ENCODE measurements at places on chromosomes 12 and 14. TPM values are rescaled to one million over a fixed set of nuclear protein-coding genes. Genes with fewer than 3 reads are reported as not detected.

The LTBR gene
- 1.9 TPM for total RNA-seq

The ZNF84 gene
- total RNA-seq, result 11.8 TPM

The BBOF1 gene
- total RNA-seq, result 1.3 TPM

The MMP14 gene
- total RNA-seq, result 1.4 TPM

The PHETA1 gene
- total RNA-seq, result 2.2 TPM

The SMCO2 gene
- total RNA-seq, result not detected

The CCDC196 gene
- not detected for total RNA-seq

GRCh38 chr12:123712780-123713319 lies 697 bp downstream of the ATP6V0A2 start:
- DNase-seq, result no peak
- no peaks in the 10 kb centered on the region for H3K27me3 ChIP-seq
- H3K27ac ChIP-seq, result peak overlapping the region; percentile 89

DNA sequence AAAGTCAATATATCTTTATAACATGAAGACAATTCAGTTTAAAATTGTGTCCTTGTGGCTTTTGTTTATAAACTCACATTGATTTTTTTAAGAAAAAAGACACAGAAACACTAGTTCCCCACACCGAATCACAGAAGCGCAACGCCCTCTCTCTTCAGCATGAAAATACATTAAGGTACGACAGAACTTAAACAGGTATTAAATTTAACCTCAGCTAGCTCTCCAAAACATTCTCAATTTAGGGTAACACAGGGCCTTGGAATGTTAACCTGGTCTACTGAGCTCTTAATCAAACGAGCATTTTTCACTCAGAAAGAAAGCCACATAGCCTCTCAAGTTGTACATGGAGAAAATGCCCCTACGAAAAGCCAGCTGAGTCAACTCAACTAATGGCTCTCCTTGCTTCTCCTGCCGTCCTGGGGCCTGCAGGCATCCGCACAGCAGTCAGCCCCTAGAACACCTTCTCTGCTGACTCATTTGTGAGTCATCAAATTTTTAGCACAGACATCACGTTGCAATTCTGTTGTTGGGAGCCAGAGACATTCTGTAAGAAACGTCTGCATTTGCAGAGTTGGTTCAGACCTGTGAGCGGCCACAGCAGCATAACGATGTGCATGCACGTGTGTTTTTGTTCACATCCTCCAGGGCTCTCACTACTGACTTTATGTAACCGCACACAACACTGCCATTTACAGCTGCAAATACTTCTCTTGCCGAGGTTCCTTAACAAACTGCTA lies 141.6 kb downstream of the ITPR2 start:
- no peak for DNase-seq
- H3K4me3 ChIP-seq, result no peak overlapping the region
- peaks cover 26% of the 10 kb centered on the region for H3K36me3 ChIP-seq
- no peak overlapping the region for H3K27ac ChIP-seq
- no peaks in the 10 kb centered on the region for H3K4me1 ChIP-seq
- no peaks in the 10 kb centered on the region for H3K27me3 ChIP-seq

- H3K27ac ChIP-seq, result no peak overlapping the region
- H3K36me3 ChIP-seq, result no peaks in the 10 kb centered on the region
- DNase-seq, result no peak
- H3K4me1 ChIP-seq, result peaks cover 6% of the 10 kb centered on the region
- peaks cover 3% of the 10 kb centered on the region for H3K27me3 ChIP-seq
Observed at GRCh38 chr12:46677749-46678148, 148.0 kb downstream of the SLC38A4 start.

DNA sequence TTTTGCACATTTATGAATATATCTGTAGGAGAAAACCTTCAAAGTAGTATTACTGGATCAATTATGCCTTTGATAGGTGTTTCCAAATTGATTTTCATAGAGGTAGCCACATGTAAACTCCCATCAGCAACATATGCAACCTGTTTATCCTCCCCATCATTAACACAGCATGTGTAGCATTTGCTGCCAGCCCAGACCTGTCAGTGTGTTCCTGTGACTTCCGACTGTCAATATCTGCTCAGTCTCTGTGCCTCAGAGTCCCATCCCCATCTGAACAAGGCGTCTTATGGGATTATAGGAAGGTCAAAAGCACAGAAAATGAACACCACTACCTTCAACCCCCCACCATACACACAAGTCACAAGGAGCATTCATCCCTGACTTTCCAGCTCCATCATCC lies 9.5 kb upstream of the CAPRIN2 start:
- no peak overlapping the region for H3K27ac ChIP-seq
- no peaks in the 10 kb centered on the region for H3K36me3 ChIP-seq
- no peaks in the 10 kb centered on the region for H3K4me1 ChIP-seq
- H3K27me3 ChIP-seq, result no peaks in the 10 kb centered on the region
- DNase-seq, result no peak

- no peak for DNase-seq
- H3K27ac ChIP-seq, result no peak overlapping the region
- H3K4me3 ChIP-seq, result no peak overlapping the region
- no peaks in the 10 kb centered on the region for H3K36me3 ChIP-seq
- no peaks in the 10 kb centered on the region for H3K27me3 ChIP-seq
Observed at GRCh38 chr14:79552778-79553177, 658.5 kb downstream of the DIO2 start.

GRCh38 chr14:61326847-61327246 lies 5.5 kb downstream of the PRKCH start:
- H3K4me3 ChIP-seq, result peak overlapping the region; percentile 99
- peak overlapping the region; percentile 93 for H3K27ac ChIP-seq
- DNase-seq, result no peak
- peaks cover 64% of the 10 kb centered on the region for H3K4me1 ChIP-seq
- peaks cover 62% of the 10 kb centered on the region for H3K36me3 ChIP-seq
- no peaks in the 10 kb centered on the region for H3K27me3 ChIP-seq

- peaks cover 3% of the 10 kb centered on the region for H3K36me3 ChIP-seq
- peaks cover 7% of the 10 kb centered on the region for H3K27me3 ChIP-seq
- H3K27ac ChIP-seq, result no peak overlapping the region
- no peak for DNase-seq
Observed at GRCh38 chr12:66010787-66011547, 119.6 kb downstream of the LLPH start.

DNA sequence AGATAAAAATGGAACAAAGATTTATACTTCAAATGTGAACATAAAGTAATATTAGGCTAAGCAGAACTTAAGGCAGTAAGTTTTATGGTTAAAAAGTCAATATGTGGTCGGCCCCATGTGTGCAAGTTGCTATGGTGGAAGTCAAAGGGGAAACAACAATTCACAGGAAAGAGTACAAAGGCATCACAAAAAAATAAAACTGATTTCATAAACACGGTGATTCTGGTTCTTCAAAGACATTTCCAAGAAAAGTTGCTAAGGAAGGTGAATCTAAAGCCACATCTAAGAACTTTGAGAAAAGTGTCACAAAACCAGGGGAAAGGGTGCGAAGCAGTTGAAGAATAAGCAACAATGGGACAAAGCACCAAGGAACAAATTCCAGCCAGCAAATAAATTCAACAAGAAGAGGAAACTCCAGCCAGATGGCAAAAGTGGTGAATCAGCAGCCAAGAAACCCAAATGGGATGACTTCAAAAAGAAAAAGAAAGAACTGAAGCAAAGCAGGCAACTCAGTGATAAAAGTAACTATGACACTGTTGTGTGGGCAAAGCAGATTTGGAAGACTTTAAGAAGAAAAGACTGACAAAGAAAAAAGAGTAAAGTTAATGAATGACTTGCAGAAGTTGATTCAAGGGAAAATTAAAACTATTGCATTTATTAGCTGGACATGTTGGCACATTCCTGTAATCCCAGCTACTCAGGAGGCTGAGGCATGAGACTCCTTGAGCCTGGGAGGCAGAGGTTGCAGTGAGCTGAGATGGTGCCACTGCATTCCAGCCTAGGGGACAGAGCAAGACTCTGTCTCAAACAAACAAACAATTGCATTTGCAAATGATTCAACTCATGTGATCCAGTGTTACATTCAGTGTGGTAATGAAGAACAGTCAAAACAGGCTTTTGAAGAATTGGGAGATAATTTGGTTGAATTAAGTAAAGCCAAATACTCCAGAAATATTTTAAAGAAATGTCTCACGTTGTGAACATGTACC lies 19.5 kb downstream of the PTGDR start:
- DNase-seq, result no peak
- peaks cover 31% of the 10 kb centered on the region for H3K4me1 ChIP-seq

- H3K27ac ChIP-seq, result no peak overlapping the region
- DNase-seq, result no peak
- no peak overlapping the region for H3K4me3 ChIP-seq
- no peaks in the 10 kb centered on the region for H3K36me3 ChIP-seq
Observed at GRCh38 chr12:112602150-112602549, 183.4 kb downstream of the PTPN11 start.

DNA sequence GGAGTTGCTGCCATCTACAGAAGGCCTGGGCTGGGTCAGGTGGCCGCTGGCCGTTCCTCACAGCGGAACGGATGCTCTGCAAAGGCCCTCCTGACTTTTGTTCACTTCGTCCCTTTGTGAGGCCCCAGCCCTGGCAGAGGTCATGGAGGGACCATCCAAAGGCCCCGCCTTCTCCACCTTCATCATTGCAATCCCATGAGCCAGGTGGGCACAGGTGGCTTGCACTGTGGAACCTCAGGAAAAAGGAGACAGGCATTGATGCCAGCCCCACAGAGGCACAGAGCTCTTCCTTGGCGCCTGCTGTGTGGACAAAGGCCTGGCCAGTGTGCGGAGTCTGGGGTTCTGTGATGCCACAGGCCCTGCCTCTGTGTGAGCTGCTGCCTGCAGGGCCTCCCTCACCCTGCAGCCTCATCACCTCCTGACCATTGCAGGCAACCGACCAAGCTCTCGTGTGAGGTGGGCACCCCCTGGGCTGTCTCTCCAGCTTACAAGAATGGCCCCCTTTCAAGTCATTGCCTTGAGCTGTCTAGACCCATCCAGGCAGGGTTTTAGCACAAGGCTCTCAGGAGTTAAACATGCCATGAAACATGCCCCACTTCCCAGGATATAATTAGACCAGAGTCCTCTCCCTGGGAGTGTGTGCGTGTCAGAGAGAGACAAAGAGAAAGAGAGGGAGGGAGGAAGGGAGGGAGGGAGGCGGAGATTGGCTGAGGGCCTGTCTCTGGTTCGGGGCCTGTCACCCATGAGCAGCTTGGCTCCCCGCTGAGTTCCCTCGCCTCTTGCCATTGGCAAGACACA lies 19.3 kb downstream of the NFKBIA start:
- H3K27ac ChIP-seq, result no peak overlapping the region
- no peaks in the 10 kb centered on the region for H3K4me1 ChIP-seq
- no peaks in the 10 kb centered on the region for H3K36me3 ChIP-seq
- no peaks in the 10 kb centered on the region for H3K27me3 ChIP-seq
- no peak for DNase-seq
- no peak overlapping the region for H3K4me3 ChIP-seq

- H3K27ac ChIP-seq, result no peak overlapping the region
- no peaks in the 10 kb centered on the region for H3K36me3 ChIP-seq
- H3K4me3 ChIP-seq, result no peak overlapping the region
- DNase-seq, result no peak
Observed at GRCh38 chr14:72856530-72857266, 37.2 kb downstream of the DPF3 start.

GRCh38 chr14:80059041-80059440 lies 152.3 kb downstream of the DIO2 start:
- DNase-seq, result no peak
- no peaks in the 10 kb centered on the region for H3K36me3 ChIP-seq
- H3K27me3 ChIP-seq, result no peaks in the 10 kb centered on the region
- no peaks in the 10 kb centered on the region for H3K4me1 ChIP-seq

- no peak overlapping the region for H3K4me3 ChIP-seq
- no peak overlapping the region for H3K27ac ChIP-seq
- DNase-seq, result peak; percentile 78
Observed at GRCh38 chr14:96100161-96101064, 61.3 kb downstream of the C14orf132 start.

GRCh38 chr12:49866859-49867569 lies 24.1 kb upstream of the BCDIN3D start:
- no peak overlapping the region for H3K27ac ChIP-seq
- H3K27me3 ChIP-seq, result no peaks in the 10 kb centered on the region
- peak; percentile 83 for DNase-seq
- H3K36me3 ChIP-seq, result no peaks in the 10 kb centered on the region
- H3K4me3 ChIP-seq, result no peak overlapping the region
- H3K4me1 ChIP-seq, result no peaks in the 10 kb centered on the region

- H3K27ac ChIP-seq, result no peak overlapping the region
- DNase-seq, result no peak
- peaks cover 9% of the 10 kb centered on the region for H3K4me1 ChIP-seq
- H3K4me3 ChIP-seq, result no peak overlapping the region
- H3K36me3 ChIP-seq, result no peaks in the 10 kb centered on the region
- H3K27me3 ChIP-seq, result no peaks in the 10 kb centered on the region
Observed at GRCh38 chr12:106271575-106272505, 24.0 kb upstream of the CKAP4 start.

DNA sequence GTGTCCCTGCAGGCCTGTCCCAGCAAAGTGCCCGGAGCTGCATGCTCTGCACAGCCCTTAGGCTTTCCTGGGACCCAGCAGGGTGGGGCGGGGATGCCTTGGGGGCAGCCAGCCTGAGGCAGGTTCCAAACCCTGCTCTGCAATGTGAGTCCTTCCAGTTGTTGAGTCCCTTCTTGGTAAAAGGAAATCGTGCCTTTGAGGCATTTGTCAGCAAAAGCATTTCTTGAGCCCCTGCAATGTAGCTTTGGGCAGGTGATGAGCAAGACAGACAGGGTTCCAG lies 38.1 kb upstream of the TRAF3 start:
- H3K27ac ChIP-seq, result no peak overlapping the region
- no peak for DNase-seq
- no peaks in the 10 kb centered on the region for H3K4me1 ChIP-seq

DNA sequence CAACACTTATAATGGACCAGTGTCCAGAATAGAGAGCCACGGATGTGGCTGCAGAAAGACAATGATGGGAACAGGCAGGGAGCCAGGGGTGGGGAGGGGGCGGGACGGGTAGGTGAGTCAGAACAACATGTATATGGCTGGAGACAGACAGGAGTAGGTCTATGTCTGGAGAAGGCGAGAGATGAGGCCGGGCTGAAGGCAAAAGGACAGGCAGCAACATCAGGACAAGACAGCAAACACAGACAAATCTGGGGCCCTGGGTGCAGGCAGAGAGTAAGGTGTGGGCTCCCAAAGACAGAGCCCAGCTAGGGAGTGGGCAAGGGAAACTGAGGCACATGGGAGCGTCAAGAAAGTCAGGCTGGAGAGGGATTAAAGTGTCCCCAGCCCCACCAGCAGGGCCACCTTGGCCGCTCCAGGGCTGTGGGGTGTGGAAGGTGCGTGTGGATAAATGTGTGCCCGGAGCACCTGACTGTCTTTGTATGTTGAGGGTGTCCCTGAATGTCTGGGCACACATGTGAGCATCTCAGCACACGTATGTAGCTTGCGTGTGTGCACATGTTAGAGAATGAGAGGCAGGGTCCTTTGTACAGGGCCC lies 44.1 kb downstream of the FAM222A start:
- no peak overlapping the region for H3K4me3 ChIP-seq
- DNase-seq, result peak; percentile 3

DNA sequence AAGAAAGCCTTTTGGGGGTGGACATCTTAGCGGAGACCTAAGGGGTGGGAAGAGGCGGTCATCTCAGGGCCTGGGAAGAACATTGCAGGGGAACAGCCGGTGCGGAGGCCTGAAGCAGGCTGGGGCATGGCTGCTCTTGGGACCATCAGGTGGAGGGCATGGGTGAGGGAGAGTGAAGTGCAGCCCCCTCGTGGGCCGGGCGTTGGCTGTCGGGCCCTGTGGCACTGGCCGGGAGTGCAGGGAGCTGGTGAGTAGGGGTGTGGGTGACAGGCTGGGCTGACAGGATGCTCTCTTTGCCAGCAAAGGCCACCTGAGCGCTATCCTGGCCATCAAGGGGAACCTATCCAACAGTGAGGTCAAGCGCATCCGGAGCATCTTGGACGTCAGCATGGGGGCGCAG lies 11.7 kb downstream of the TNFAIP2 start:
- no peak overlapping the region for H3K27ac ChIP-seq
- H3K27me3 ChIP-seq, result peaks cover 7% of the 10 kb centered on the region
- DNase-seq, result no peak
- H3K36me3 ChIP-seq, result no peaks in the 10 kb centered on the region

All from activated CD4-positive, alpha-beta memory T cell treated with anti-CD3 and anti-CD28 coated beads for 36 hours (primary cell).